SK-N-SH (cell line): ENCODE measurements at places on chromosomes 7 and 10.
A peak's percentile ranks its signal among the peaks of the same experiment; 100 is the strongest.

- H3K4me3 ChIP-seq = no peak overlapping the region
- H3K27ac ChIP-seq = no peak overlapping the region
- no peaks in the 10 kb centered on the region for H3K4me1 ChIP-seq
- H3K36me3 ChIP-seq = peaks cover 10% of the 10 kb centered on the region
- H3K27me3 ChIP-seq = no peaks in the 10 kb centered on the region
Observed at GRCh38 chr7:45076946-45077345, 11.8 kb downstream of the NACAD start.

GRCh38 chr7:7911369-7912123 is 57.0 kb upstream of the GLCCI1 start:
- no peak for DNase-seq
- H3K27ac ChIP-seq = no peak overlapping the region; the same call in 1 of the 2 replicates
- H3K36me3 ChIP-seq = no peaks in the 10 kb centered on the region
- no peak overlapping the region for H3K4me3 ChIP-seq

GRCh38 chr10:80100861-80101695 is 22.6 kb downstream of the TMEM254 start:
- H3K27me3 ChIP-seq = no peaks in the 10 kb centered on the region
- H3K27ac ChIP-seq = no peak overlapping the region
- no peak for DNase-seq
- H3K36me3 ChIP-seq = no peaks in the 10 kb centered on the region

DNA sequence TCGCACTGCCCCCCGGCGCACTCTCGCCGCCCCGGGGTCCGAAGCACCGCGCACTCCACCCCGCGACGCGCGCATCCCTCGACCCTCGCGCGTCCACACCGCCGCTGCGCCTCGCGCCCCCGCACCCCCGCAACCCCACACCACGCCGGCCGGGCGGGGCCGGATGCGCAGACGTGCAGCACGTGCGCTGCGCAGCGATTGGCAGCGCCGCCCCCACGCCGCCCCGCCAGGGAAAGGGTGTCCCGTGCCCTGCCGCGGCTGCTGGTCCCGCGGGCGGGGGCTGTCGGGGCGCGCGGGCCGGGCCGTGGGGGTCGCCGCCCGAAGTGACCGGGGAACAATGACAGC is 53.7 kb upstream of the KDM7A start:
- H3K36me3 ChIP-seq = no peaks in the 10 kb centered on the region
- DNase-seq = peak; percentile 89
- peaks cover 35% of the 10 kb centered on the region for H3K27me3 ChIP-seq
- peaks cover 11% of the 10 kb centered on the region; the same call in 1 of the 2 replicates for H3K4me1 ChIP-seq

DNA sequence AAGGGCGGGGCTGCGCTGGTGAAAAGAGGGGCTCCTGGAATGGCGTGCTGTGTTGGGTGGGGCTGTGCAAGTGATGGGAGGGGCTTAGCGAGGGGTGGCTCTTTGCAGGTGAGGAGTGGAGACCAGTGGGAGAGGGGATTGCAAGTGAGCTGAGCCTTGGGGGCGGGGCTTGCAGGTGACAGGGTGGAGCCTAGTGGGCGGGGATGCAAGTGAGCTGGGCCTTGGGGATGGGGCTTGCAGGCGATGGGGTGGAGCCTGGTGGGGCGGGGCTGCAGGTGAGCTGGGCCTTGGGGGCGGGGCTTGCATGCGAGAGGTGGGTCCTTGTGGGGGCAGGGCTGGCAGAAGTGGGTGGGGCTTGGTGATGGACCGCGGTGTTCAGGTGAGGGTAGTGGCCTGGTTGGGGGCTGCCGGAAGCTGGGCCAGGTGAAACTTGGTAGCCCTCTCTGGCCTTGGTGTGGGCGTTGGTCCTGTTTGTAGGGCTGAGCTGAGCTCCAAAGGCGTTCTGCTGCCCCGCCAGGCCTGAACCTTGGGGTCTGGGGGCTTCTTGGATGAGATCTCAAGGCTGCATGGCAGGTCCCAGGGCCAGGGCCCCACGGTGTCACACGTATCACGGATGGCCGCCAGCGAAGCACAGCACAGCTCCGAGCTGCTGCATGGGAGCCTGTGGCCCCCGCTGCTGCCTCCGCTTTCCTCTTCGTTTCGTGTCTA is 743 bp upstream of the PITRM1 start:
- H3K27me3 ChIP-seq = no peaks in the 10 kb centered on the region
- H3K4me3 ChIP-seq = no peak overlapping the region
- H3K27ac ChIP-seq = no peak overlapping the region; the same call in 1 of the 2 replicates
- no peaks in the 10 kb centered on the region; the same call in 1 of the 2 replicates for H3K4me1 ChIP-seq
- DNase-seq = no peak
- H3K36me3 ChIP-seq = peaks cover 18% of the 10 kb centered on the region

DNA sequence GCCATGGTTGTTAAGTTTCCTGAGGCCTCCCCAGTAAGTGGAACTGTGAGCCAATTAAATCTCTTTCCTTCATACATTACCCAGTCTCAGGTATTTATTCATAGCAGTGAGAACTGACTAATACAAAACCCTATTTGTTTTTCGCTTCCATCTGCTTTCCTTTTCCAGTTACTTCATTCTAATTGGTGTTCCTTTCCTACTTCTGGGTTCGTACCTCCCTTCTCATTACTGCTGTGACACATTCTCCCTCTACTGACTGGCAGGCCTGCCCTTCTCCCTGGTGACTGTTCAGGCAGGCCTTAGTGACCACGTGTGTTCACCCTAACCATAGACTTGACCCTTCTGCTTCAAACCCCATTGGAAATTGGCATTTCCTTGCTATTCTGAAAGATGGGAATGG is 37.7 kb downstream of the MTURN start:
- H3K4me3 ChIP-seq = no peak overlapping the region
- peaks cover 34% of the 10 kb centered on the region; the same call in 1 of the 2 replicates for H3K4me1 ChIP-seq
- H3K27me3 ChIP-seq = no peaks in the 10 kb centered on the region
- no peaks in the 10 kb centered on the region for H3K36me3 ChIP-seq

- no peak overlapping the region for H3K27ac ChIP-seq
- H3K4me3 ChIP-seq = no peak overlapping the region
Observed at GRCh38 chr7:31312889-31313288, 27.6 kb downstream of the NEUROD6 start.

- H3K4me1 ChIP-seq = peaks cover 10% of the 10 kb centered on the region; the same call in 1 of the 2 replicates
- H3K4me3 ChIP-seq = peak overlapping the region; percentile 95
- no peaks in the 10 kb centered on the region for H3K36me3 ChIP-seq
Observed at GRCh38 chr10:103967448-103968071, 620 bp downstream of the SLK start.

DNA sequence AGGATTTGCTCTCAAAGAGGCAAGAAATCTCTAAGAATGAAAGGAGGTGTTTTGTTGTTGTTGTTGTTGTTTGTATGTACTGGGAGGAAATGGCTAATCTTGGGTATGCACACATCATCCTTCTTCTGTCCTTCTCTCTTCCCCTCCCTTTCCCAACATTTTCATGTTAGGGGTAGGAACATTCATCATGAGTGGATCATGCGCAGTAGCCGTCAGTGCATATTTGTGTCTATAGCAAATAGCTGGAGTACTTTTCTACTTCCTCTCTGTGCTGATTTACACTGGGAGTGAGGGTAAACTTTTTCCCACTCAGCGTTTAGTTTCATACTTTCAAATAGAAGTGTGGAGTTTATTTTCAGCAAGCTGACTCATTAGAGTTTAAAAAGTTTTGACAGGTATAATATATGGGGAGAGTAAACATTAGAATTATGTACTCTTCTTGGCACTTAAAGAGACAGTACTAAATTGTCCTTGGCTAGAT is 80.5 kb upstream of the PRKG1 start:
- peak overlapping the region; percentile 63; the same call in 1 of the 2 replicates for H3K27ac ChIP-seq
- no peak for DNase-seq
- no peak overlapping the region for H3K4me3 ChIP-seq
- H3K4me1 ChIP-seq = no peaks in the 10 kb centered on the region
- H3K36me3 ChIP-seq = no peaks in the 10 kb centered on the region

DNA sequence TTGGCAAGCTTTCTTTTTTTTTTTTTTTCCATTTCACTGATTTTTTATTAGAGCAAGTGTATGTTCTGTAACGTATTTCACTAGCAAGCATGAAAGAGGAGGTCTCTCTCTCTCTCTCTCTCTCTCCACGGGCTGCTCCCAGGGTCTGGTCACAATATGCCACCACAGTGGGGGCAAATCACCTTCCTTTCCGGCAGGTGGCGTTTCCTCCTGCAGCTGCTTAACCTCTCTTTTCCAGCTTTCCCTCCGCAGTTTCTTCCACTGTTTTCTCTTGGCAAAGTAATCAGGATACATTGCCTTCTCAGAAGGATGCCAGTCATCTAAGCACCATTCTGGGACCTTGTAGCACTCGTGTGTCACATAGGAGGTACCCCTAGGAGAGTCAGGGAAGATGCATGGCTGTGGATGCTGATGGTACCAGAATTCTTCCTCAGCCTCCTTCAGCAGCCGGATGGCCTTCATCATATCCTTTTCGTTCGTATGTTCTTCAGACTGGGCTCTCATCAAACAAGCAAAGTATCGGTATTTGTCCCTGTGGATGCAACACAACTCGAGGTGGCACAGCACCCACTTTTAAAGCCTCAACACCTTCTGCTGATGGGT is 197.3 kb upstream of the PODXL start:
- H3K4me3 ChIP-seq = no peak overlapping the region
- no peaks in the 10 kb centered on the region for H3K36me3 ChIP-seq
- no peaks in the 10 kb centered on the region; the same call in 1 of the 2 replicates for H3K27me3 ChIP-seq
- H3K27ac ChIP-seq = no peak overlapping the region
- peak; percentile 51 for DNase-seq

DNA sequence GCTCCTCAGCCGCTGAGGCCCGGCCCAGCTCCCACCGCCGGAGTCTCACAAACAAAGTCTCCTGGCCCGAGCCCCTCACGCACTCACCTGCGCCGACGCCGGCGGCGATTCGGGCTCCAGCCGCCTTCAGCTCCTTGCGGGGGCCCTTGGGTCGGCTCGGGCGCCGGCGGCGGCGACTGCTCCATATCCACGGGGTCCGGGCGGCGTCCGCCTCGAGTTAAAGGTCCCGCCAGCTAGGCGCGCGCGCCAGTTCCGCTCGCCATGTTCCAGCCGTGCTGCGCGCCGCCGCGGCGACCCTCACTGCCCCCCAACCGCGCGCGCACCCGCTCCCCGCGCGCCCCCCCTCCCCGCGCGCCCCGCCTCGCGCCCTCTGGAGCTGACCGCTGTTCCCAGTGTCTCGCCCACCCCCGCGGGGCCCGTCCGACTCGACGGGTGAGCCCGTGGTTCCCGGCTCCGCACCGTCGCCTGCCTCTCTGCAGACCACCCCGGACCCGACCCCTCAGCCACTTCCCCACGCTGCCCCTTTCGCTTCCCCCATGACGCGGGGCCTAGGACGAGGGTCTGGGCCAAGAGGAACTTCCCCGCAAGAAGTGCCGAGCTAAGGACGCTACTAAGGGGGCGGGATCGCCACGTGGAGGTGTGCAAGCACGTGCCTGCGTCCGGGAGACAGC is 396.1 kb downstream of the ZNF33B start:
- DNase-seq = peak; percentile 24
- H3K27ac ChIP-seq = no peak overlapping the region
- no peaks in the 10 kb centered on the region; the same call in 1 of the 2 replicates for H3K27me3 ChIP-seq
- H3K4me1 ChIP-seq = no peaks in the 10 kb centered on the region
- no peaks in the 10 kb centered on the region for H3K36me3 ChIP-seq

- H3K27ac ChIP-seq = no peak overlapping the region
- H3K4me1 ChIP-seq = peaks cover 40% of the 10 kb centered on the region; the same call in 1 of the 2 replicates
- peaks cover 3% of the 10 kb centered on the region for H3K36me3 ChIP-seq
- H3K4me3 ChIP-seq = no peak overlapping the region
- no peaks in the 10 kb centered on the region for H3K27me3 ChIP-seq
Observed at GRCh38 chr7:75969704-75970498, 24.5 kb downstream of the TMEM120A start.

DNA sequence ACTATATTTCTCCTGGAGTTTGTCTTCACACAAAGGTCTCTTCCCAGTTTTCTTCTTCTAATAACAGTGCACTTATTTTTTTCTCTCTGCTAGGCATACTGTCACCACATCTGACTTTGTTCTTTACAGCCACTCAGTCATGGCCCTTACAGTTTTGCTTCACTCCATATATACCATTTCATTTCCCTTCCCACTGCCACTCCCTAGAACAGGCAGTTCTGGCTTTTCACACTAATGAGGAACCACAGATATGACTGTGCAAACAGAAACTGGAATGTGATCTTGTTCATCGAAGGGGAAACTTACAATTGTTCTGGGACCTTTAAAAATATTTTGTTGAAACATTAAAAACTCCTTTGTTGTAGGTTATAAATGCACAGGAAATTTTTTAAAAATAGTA is 67.3 kb downstream of the EPDR1 start:
- no peaks in the 10 kb centered on the region for H3K36me3 ChIP-seq
- H3K27me3 ChIP-seq = no peaks in the 10 kb centered on the region
- no peak for DNase-seq
- H3K4me3 ChIP-seq = no peak overlapping the region

DNA sequence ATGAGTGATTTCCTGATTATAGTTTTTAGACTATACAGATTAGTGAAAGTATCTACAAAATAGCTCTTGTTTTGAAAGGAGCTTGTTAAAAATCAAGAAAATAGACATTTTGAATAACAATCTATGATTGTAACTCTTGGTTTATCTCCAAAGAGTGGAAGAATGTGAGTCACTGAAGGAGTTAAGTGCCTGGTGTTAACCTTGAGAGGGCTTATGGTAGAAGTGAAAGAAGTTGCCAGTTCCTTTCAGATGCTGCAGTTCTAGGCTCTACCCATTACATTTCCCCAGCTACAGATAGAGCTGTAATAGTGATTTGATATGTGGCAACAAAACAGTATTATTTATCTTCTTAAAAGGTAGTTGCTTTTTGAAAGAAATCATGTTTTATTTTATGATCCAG is 12.7 kb downstream of the NRBF2 start:
- no peak overlapping the region for H3K4me3 ChIP-seq
- H3K4me1 ChIP-seq = no peaks in the 10 kb centered on the region

DNA sequence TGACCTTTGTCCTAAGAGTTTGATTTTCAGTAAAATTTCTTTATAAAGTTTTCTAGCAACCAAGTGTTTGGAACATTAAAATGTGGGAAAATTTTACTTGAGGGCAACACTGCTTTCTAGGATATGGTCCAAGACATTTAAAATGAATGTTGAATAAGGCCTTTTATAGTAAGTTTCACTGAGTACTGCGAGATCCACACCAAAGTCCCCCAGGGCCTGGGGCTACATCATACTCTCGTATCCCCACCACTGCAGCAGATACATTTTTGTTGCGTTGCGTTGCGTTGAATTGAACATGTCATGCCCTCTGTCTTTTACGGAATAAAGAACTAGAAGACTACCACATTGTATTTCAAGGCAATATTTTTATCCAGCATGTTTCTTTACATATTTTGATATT is 44.5 kb downstream of the PRTFDC1 start:
- no peaks in the 10 kb centered on the region for H3K27me3 ChIP-seq
- no peaks in the 10 kb centered on the region for H3K36me3 ChIP-seq
- no peaks in the 10 kb centered on the region for H3K4me1 ChIP-seq
- H3K4me3 ChIP-seq = no peak overlapping the region

DNA sequence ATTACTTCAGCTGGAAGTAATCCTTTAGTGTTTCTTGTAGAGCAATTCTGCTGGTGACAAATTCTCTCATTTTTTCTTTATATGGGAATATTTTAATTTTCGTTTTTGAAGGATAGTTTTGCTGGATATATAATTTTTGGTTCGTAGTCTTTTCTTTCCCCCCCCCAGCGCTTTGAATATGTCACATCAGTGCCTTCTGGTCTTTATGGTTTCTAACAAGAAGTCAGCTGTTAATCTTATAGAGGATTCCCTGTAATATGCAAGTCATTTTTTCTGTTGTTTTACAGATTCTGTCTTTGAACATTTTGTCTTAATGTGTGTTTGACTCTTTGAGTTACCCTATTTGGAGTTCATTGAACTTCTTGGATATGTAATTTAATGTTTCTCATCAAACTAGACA is 96.3 kb downstream of the SDK1 start:
- no peaks in the 10 kb centered on the region for H3K27me3 ChIP-seq
- no peaks in the 10 kb centered on the region for H3K4me1 ChIP-seq
- no peak for DNase-seq
- H3K36me3 ChIP-seq = no peaks in the 10 kb centered on the region
- H3K27ac ChIP-seq = no peak overlapping the region
